ENCODE measurements at places on chromosomes 2 and 18.
A peak's percentile ranks its signal among the peaks of the same experiment; 100 is the strongest.

DNA sequence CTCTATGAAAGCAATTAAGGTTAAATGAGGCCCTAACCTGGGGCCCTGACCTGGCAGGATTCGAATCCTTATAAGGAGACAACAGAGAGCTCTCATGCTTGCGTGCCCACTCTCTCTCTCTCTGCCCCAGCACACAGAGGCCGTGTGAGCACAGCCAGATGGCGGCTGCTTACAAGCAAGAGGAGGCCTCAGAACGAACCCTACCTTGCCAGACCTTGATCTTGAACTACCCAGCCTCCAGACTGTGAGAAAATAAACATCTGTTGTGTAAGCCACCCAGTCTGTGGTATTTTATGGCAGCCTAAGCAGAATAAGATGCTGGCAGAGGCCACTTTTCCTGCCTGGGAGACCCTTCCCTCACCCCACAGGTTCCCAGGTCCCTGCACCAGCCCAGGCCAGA is 5.2 kb upstream of the UBE2F start:
- no peak for DNase-seq

DNA sequence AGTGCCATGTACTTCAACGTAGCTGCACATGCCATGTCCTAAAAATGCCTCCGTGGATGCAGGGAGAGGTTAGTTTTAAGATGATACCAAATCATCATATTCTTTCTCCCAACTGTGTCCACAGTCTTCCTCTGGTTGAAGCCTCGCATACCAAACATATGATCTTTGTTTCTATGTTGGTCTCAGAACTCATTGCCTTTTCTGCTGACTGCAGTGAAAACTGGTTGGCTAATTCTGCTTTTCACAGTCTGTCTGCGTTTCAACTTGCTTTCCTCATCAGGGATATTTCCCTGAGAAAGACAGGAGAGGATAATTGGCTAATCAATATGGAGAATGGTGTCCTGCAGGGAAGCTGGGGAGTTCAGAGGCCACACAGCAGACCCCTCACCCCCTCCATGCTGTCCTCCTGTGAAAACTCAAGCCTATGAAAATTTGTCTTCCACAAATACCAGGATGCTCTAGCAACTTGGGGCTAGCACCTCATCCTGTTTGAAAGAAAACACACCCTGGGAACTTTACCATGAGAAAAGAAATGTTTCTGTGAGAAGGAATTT is 192.2 kb upstream of the PXDN start:
- no peak for DNase-seq

DNA sequence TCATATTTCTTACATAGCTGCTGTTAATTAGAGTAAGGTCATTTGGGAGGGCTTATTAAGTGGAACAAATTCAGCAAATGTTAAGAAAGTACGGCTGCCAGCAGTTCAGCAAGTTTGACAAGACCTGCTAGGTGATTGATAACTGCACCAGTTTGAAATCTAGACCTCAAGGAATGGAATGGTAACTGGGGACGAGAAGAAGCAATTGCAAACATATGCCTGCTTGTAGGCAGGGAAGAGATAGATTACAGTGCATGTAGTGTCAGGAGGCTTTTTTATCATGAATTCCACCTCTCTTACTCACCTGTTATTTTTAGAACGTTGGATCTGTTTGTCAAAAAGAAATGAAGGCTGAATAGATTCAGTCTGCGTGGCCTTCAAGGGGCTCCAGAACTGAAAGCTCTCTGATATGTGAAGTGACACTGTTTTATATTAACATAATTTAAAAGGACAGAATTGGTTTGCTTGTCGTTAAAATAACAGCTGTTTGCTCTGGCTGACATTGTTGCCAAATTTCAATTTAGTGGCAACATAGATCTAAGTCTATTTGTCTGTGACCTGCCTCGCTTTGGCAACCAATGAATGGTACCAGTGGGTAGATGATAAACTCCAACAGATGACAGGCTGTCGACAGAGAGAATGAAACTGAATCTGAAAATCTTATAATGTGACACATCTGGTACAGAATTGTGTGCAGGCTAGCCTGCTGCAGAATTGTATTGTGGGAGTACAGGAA is 199.3 kb downstream of the ZNF407 start:
- no peak for DNase-seq

GRCh38 chr2:69801745-69802290 is 27.6 kb upstream of the GMCL1 start:
- DNase-seq = no peak

- no peak for DNase-seq
Observed at GRCh38 chr18:1102848-1103247, 198.2 kb downstream of the ADCYAP1 start.

GRCh38 chr2:111535404-111535803 is 348.6 kb downstream of the ANAPC1 start:
- no peak for DNase-seq

DNA sequence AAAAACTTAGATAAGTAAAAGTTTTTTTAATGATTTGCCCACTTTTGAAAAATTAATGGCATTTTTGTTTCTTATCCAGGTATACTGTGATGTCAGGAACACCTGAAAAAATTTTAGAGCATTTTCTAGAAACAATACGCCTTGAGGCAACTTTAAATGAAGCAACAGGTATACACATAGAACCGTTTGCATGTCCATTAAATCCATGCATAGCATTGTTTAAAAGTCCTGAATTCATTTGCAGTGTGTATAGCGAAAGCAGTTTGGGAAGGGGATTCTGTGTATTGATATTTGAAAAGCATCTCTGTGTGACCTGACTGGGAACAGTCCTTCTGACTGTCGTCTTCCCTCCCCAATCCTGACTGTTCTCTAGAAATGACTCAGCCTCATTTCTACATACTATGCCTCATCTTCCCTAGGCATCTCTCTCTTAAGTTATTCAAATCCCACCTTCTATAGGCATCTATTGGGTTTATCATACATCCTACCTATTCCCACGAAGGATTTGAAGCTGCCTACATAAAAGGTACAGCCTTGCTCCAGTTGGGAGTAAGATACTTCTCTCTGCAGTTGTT is 79.2 kb upstream of the MAP3K20 start:
- DNase-seq = no peak

GRCh38 chr2:159217676-159218075 is 68.8 kb downstream of the WDSUB1 start:
- peak; percentile 50 for DNase-seq

DNA sequence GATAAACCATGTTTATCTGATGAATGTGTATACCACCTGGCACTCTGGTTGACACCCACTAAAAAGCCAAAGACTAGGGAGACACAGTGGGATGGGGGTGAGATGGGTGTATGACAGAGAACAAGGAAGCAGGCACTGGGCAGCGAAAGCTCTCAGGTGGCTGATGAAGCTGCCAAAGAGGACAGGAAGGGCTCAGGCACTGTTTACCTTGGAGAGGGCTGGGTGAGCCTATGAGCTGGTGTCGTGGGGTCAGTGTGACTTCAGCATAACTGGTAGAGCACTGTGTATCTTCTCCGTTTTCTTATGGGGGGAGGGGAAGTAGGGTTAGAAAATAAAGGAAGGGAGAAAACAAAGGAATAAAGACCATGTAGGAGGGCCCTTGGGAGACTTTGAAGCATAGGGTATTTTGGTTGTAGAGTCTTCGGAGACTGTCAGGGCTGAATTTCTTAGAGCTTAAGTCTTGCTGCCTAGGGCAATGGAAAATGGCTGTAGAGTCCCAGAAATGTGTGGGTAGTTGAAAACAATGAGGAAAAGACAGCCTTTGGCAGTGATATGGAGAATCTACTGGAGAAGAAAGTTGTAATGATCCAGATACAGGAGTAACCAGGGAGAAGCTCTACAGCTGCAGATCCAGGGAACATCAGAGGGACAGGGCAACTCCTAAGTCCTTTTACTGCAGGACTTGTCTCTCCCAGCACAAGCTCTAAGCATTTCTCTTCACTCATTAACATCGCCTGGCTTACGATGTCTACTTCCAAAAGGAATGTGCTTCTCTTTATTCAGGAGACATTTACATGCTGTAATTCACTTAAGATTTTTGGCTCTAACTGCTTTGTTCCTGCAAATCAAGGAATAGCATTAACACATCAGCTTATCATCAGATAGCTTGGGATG is 120.0 kb downstream of the AQP4 start:
- no peak for DNase-seq

DNA sequence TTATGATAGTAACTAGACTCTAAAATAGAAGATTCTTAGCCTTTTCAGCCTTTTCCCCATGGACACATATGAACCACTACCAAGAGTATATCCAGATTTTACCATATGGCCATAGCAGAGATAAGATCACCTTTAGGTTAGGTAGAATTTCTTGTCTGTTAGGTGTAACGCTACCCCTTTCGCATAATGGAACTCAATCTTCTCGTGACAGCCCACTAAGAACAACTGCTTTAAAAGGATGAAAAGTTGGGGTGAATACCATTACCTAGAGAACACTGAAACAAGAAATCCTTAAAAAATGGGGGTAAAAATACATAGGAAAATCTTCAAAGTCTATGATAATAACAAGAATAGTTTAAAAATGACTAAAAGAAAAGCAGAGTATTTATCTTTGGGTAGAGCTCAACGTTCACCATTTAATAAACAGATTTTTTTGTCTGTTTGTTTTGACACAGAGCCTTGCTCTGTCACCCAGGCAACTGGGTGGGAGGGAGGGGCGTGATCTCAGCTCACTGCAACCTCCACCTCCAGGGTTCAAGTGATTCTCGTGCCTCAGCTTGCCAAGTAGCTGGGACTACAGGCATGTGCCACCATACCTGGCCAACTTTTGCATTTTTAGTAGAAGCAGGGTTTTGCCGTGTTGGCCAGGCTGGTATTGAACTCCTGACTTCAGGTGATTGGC is 67.2 kb downstream of the VIL1 start:
- no peak for DNase-seq

GRCh38 chr2:108938077-108938710 is 50.8 kb downstream of the EDAR start:
- no peak for DNase-seq

DNA sequence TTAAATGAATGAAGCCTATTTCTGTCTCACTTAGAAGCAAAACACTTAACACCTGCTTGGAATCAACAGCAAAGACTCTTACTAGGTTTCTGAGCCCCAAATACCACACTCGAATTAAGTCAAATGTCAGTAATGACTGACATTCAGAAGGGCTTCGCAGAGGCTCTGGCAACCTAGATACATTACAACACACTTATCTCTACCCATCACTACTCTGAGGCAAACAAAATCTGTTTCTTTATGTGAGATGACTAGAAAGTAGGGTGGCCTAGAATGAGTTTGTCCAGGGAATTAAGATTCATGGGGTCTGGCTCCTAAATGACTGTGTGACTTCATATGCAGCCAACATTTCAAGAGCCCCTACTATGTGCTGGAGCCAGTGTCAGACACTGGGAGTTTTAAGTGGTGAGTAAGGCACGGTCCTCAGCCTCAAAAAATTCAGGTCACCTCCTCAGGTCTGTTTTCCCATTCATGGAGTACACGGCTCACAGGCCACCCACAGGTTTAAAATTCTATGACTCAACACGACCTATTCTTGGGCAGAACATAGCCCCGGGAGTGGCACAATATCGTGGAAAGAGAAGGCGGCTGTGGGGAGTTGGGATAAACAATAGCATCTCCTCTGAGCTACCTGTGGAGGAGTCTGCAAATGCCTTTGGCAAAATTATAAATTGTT is 150.3 kb upstream of the ZFP36L2 start:
- DNase-seq = no peak

- DNase-seq = no peak
Observed at GRCh38 chr2:120005834-120006521, 6.9 kb upstream of the EPB41L5 start.

DNA sequence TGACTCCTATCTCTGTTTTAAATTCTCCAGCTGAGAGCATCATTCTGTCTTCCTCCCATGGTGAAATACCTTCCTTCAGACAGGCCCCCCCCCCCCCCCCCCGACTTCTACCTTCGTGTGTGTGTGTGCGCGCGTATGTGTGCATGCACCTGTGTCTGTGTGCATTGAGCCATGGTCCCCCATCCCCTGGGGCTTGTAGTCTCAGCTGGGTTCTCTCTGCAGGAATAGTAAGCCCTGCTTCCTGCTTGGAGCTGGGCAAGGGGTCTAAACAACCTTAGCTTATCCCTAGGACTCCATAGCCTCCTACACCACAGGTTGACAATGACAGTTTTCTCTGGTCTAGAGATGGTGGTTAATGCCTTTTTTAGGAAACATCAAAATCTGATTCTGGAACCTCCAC is 427.5 kb upstream of the KLHL29 start:
- no peak for DNase-seq

DNA sequence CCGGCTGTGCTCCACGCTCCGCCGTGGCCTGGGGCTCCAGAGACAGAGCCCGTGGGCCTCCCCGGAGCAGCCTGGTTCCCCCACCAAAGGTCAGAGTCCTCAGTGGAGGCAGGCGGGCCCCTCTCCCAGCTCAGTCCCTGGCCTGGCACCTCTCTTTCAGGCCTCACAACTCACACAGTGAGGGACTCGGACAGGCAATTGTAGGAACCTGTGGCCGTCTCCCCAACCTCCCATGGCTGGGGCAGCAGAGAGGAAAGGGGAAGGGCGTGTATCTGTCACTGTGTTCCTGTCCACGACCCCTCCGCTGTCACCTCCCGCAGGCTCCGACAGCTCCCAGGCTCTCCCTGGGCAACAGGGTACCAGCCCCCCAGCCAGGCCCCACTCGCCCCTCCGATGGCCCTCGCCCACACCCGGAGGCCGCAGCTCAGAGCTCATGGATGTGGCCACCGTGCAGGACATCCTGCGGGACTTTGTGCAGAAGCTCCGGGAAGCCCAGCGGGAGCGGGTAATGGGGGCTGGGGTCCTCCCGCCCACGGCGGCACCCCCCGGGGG is 32.4 kb upstream of the SNED1 start:
- DNase-seq = no peak

DNA sequence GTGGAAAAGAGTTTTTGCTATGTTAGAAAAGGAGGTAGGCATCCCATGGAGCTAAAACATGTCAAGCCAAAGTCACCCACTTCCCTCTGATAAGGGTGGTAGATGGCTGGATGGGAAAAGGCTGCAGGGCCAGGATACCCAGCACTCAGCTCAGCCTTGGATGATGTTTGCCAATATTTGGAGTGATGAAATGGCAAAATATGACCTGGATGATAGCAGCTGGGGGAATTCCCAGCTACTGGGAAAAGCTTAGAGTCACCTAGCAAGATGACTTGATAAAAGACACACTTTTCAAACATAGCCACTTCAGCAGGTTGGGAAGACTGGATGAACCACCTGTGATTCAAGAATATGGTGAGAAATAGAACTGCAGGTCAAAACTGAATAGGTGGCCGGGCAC is 10.1 kb downstream of the RFX8 start:
- DNase-seq = no peak

- DNase-seq = no peak
Observed at GRCh38 chr2:127235082-127235702, 15.1 kb upstream of the CYP27C1 start.

DNA sequence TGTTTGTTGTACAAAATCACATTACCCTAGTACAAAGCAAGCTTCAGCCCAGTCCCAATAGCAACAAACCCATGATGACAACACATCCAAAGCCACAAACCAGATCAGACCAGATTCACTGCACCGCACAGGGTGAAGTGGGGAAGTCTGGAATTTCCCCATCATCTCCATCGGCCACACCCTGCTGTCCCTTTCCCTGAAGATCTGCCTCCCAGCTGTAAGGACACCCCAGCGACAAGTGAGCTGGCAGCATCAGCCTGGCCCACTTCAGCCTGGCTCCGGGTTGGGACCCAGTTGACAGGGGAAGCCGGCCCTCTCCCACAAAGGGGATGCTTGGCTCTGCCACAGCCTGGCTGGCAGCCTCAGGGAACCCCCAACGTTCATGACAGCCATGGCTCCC is 207.6 kb downstream of the MGAT5 start:
- DNase-seq = no peak

Measured in occipital lobe (tissue), 3 donors.